ENCODE measurements at places on chromosomes 13 and 19.

DNA sequence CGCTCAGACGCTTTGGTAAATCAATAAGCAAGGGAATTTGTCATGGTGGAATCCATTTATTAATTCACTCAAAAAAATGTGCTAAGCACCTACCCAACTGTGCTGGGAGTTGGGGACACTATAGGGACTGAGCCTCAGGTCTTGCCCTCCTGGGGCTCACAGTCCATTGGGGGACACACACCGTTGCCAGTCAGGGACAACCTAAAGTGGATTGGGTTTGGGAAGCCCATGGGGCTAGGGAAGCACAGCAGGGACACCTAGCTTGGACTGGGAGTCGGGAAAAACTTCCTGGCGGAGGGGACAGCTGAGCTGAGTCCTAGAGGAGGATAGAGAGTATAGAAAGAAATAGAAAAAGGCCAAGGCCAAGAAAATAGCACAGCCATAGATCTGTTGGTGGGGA is 8.5 kb downstream of the FOSB start:
- DNase-seq = no peak

DNA sequence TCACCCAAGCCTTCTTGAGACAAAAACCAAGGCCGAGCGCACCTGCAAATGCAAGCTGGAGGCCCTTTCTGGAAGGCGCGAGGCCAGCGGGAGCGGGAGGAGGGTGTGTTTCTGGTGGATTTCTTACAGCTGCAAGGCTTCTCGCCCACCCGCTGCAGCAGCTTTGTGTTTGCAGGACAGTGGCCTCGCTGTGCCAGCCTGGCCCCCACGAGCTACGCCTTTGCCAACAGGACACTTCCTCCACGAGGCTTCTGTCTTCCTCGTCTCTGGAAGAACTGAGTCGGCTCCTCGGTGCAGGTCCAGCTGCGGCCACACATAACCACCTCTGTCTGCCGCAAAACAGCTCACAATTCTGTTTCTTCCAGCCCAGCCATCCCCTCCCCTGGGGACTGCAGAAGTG is 10.1 kb downstream of the ATCAY start:
- DNase-seq = no peak

- no peak for DNase-seq
These were observed 24.4 kb downstream of the SLC25A15 start for GRCh38 chr13:40813667-40814454.

GRCh38 chr13:98144801-98145350 is 2.0 kb downstream of the FARP1 start:
- DNase-seq = no peak

DNA sequence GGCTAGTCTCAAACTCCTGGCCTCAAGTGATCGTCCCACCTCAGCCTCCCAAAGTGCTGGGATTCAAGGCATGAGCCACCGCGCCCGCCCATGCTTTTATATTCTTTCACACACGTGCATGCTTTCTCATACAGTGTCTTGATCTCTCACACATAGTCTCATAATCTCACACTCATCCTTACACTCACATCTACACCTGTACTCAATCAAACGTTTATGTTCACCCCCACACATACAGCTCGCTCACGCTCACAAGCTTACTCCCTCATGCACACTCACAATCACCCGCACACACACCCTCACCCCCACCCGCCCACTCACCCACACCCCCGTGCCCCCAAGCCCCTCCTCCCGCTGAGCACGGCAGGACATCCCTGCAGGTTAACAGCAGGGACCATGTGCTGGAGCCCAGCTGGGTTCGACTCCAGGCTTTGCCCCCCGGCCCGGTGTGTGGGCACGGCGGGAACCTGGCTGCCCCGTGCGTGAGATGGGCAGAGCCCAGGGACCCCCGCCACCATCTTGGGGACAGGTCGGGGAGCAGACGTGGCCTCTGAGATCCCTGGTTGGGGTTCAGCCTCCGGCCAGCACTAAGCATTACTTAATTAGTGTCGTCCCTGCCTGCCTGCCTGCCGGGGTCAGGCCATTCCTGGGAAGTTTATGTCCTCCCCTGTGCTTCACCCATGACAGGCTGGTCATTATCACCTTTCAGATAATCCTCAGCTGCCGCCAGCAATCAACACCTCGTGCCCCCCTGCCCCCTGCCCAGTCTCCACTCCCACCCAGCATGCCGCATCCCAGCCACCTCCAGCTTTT is 11.4 kb downstream of the SBK2 start:
- DNase-seq = no peak

DNA sequence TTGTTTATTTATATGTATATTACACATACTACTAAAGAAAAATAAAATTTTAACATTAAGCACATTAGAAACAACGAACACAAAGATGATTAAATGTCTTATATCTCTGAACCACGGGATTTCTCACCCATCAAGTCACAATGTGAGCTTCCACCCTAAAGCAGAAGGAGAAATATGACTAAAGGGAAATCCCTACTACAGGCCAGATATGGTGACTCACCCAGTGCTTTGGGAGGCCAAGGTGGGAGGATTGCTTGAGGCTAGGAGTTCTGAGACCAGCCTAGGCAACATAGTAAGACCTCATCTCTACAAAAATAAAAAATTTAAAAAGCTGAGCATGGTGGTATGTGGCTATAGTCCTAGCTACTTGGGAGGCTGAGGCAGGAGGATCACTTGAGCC is 24.6 kb downstream of the DCT start:
- DNase-seq = no peak

DNA sequence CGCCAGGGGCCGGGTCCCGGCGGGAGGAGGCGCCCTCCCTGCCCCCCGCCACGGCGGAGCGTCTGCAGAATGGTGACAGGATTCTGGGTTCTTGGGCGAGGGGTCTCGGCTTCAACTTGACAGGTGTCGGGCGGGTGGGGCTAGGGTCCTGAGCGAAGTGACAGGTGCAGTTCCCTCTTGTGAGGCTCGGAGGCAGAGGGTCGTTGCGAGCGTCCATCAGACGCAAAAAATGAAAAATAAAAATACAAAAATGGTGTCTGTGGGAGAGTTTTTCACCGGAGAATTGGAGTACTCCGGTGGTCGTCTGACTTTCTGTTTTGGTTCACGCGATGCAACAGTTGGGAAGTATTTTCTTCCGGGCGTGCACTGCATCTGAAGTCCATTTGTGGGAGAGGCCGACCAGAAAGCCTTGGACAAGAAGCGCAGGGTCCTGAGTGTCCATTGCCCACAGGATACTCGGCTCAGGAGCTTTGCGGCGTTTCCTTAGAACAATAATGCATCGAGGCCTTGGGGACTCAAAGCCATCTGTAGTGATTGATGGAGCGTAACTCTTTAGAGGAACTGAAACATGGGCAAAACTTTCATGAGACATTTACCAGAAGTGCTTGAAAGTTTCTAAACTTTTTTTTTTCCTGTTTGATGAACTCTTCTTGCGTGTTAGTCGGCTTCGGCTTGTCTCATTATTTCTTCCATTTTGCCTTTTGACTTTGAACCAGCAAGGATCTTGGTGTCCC is 759 bp downstream of the RB1 start:
- DNase-seq = no peak

DNA sequence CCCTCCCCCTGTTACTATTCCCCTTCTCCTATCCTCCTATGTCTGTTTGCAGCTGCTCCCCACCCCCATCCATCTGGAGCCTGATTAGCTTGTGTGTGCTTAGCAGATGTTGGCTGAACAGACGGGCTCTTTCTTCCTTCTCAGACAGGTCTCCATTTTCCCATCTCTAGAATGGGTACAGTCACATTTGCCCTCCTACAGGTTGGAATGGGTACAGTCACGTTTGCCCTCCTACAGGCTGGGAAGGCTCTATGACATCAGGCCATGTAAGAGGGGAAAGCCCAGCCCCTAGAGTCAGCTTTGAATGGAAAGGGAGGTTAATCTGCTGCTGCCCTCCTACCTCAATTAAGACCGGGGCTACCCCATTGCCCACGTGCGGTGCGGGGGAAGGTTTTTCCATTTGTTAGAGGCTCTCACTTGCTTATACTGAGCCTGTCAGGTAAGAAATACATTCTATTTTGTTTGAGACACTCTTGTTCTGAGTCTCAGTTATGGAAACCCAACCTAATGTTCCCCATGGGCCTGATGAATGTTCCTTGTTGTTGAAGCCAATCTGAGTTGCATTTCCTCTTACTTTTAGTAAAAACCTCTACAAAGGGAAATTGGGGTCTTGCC is 2.2 kb upstream of the CLEC17A start:
- DNase-seq = no peak

DNA sequence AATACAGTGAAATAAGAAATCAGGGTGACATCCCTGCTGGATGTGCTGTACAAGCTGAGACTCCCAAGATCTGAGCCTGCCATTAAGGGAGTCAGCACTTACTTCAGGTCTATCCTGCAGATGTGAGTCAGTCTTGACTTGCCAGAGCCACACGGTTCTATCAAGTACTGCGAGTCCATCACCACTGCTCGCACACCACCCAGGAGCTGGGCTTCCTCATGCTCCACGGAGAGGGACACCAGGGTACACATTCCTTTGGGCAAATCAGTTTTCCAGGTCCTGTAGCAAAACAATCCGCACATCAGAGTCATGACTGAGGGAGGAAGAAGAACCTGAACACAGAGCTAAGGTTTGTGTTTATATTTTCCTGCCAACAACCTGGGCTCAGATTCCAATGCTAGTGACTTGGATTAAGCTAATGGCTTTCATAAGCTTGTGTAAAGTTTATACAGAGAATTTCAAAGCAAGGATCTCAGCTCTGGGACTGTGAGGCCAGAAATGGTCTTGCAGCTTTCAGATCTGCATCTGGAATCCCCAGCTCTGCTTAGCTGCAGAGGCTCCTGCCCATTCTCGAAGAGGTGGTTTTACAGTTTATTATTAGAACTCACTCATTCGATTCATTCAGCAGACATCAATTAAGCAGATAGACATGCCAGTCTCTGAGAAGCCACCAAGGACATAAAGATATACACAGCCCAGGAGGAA is 90.6 kb downstream of the KL start:
- DNase-seq = no peak

GRCh38 chr13:49521224-49521623 is 25.5 kb downstream of the PHF11 start:
- no peak for DNase-seq

DNA sequence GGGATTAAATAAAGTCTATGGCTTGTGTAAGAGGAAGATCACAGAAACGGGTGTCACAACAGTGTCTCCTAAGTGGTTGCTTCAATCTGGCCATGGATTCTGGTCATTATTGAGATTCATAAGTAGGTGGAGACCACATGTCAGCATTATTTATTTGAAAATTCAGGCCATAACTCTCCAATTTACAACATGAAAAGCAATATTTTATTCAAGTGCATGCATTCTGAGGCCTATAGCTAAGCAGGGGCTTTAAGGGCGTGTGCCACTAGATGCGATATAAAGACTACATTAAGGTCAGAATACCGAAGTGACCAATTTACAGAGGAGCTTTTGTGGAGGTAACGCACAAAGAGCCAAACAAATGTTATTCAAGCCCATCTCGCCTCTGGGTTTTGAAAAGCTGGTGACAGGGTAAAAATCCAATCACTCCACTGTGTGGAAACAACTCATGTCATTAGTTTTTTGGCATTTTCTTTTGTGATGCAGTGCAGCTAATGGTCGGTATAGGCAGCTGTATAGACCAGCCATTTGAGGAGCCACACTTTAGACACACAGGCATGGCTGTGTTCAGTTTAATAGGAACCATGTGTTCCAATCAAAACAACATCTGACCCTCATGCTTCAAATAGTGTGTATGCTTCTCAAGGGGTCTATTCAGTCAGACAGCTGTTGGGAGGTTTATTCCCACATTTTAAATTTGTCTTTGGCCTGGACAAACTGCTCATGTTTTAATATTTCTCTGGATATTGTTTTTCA is 123.7 kb downstream of the KL start:
- DNase-seq = no peak

DNA sequence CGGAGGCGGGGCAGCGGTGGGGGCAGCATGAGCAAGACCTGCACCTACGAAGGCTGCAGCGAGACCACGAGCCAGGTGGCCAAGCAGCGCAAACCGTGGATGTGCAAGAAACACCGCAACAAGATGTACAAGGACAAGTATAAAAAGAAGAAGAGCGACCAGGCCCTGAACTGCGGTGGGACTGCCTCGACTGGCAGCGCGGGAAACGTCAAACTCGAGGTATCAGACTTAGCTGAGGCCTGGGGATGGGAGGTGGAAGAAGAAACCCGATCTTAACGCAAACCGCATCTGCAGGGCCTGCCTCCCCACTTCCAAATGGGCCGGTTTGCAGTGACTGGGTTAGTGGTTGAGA is 693 bp downstream of the RFXAP start:
- no peak for DNase-seq

DNA sequence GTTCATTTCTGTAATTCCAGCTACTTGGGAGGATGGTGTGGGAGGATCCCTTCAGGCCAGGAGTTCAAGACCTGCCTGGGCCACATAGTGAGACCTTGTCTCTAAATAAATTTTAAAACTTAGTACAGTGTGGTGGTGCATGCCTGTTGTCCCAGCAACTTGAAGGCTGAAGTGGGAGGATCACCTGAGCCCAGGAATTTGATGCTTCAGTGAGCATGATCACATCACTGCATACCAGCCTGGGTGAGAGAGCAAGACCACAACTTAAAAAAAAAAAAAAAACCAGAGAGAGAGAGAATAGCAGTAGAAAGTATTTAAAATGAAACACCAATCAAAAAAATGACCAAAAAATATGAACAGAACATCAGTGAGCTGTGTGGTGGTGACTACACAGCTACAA is 7.1 kb upstream of the ZNF823 start:
- DNase-seq = no peak

GRCh38 chr19:54209058-54209810 is 8.6 kb downstream of the RPS9 start:
- DNase-seq = no peak

DNA sequence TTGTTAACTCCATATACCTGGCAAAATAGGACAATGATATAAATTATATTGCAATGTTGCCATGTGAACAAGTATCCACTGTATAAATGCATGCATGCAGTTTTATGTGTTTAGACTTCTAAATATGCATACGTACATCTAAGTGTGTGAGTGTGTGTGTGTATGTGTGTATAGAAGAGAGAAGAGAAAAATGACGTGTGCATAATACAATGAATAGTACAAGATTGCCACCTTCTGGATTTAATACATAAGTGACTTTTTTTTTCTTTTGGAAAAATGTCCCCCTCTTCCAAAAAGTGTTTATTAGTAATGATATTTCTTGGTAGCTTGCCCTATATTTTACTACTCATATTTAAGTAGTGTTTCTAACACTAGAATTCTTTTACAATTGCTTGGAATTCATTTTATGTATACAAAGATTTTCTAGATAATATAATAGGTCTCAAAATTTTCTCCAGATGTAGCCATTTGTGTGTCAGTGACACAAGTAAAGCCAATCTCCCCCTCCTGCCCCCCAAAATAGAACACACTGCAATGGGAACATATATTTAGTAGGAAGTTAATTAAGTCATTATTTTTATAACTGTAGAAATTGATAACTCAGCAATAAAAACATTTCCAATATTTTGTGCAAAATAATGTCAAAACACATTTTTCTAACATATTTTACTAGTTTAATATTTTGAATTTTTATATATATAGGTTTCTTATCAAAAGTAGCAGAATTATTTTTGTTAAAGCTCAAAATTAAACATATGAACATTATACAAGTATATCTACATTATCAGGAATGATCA is 783.3 kb upstream of the ATXN8OS start:
- DNase-seq = no peak

Measured in stimulated activated CD8-positive, alpha-beta memory T cell treated with anti-CD3 and anti-CD28 coated beads, Interleukin-4, amount 100 ng/mL, for 1 hour (primary cell).